Fibroblast of skin of scalp (primary cell): ENCODE measurements at places on chromosomes 16 and 17.
A peak's percentile ranks its signal among the peaks of the same experiment; 100 is the strongest.

DNA sequence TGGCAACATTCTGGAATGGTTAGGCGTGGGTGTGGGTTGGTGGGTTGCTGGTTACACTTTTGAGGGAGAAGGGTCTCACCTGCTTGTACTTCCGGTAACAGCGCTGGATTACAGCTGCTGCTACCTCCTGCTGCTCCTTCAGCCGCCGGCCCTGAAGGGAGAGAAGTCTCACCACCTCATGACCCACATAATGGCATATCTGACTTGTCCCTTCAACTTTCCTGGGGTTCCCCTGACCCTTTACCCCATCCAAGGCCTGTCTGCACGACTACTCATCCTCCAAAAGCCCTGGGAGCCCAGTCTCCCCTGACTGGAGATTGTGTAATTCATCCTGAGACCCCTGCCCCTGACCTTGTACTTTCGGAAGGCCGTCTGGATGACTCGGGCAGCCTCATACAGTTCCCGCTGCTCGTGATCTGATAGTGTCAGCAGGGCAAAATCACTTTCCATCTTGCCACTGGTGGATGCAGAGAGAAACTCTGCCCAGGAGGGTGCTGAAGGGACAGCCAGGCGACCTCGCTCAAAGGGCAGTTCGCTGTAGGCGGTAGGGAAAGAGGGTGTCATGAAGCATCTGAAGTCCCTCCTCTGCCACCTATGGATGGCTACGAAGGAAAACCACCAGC, 2.0 kb upstream of the SPAG7 start:
- peak; percentile 27 for DNase-seq

DNA sequence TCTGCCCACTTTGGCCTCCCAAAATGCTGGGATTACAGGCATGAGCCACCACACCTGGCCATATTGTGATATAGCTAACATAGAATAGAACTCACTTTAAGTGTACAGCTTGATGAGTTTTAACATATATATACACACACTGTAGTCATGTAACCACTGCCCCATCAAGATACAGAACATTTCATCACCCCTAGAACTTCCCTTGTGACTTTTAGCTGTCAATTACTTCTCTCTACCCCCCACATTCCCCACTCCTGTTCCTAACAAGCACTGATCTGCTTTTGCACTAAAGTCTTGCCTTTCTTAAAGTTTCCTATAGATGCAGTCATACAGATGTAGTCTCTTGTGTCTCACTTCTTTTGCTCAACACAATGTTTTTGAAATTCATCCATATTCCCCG, 93.1 kb downstream of the PITPNC1 start:
- DNase-seq = no peak

DNA sequence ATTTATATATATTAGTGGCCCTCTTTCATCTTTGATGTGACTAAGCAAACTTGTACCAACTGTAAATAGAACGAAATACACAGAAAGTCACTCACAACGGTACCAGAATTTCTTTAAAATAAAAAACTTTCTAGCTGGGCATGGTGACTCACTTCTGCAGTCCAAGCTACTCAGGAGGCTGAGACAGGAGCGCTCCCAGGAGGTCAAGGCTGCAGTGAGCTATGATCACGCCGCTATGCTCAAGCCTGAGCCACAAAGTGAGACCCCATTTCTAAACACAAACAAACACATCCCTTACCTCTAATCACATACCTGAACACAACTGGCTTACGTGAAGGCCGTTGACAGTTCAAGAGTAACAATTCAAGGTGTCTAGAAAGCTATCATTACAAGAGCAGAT, 29.7 kb downstream of the STAT5B start:
- DNase-seq = no peak

DNA sequence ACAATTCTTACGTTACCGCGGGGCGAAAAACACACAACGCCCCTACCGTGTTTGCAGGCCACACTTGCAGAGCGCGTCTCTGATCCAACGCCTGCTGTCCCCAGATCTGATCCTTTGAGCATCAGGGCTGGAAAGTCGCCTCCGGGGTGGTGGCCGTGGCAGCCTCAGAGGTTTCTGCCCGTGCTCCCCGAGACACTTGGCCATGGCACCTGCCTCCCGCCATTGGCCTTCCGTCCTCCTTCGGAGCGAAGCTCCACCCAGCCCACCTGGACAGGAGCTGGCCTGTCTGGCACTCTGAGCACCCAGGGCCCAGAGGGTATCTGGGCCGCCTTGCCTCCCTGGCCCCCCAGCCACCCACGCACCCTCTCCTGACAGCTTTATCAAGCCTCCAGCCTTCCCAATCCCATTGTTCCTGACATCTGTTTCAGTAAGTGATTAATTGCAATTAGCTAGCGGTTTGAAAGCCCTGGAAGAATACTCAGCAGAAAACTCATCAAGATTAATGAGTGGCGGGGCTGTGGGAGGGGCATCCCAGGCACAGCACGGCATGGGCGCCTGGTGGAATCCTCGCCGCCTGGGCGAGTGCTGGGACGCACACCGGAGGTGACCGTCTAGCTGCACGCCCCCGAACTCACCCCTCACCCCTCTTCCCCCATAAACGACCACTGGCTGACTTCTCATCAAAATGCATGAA, 181.5 kb upstream of the GSE1 start:
- DNase-seq = no peak

GRCh38 chr17:42365136-42365535, 23.1 kb downstream of the STAT3 start:
- peak; percentile 85 for DNase-seq

- DNase-seq = no peak
These were observed 22.3 kb downstream of the BAIAP2 start for GRCh38 chr17:81057079-81057730.

GRCh38 chr16:56424404-56424764, 961 bp downstream of the AMFR start:
- no peak for DNase-seq

- peak; percentile 91 for DNase-seq
These were observed 939 bp upstream of the CCL2 start for GRCh38 chr17:34254146-34254545.

DNA sequence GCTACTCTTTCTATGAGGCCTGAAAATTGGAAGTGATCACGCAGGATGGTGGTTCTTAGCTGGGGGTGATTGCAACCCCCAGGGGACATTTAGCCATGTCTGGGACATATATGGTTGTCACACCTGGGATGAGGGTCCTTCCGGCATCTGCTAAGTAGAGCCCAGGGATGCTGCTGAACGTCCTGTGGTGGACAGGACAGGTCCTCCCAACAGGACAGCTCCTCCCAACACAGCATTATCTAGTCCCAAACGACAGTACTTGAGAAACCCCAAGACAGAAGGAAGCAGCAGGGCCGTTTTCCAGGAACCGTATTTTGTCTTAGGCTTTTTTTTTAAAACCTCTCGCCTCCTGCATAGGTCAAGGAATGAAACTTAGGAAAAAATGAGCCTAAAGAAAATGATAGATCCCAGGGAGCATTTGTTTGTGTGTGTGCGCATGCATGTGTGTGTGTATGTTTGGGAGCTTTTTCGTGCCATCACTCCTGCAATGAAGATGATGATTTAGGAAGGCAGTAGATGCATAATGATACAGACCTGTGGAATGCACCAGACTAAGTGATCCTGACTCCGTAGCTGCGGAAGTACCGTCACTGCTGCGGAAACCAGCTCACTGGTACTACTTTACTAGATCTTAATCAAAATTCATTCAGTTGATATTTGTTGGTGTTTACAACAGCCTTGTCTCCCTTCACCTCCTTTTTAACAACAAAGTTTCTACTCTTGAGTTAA, 118.2 kb downstream of the SNX29 start:
- DNase-seq = no peak

DNA sequence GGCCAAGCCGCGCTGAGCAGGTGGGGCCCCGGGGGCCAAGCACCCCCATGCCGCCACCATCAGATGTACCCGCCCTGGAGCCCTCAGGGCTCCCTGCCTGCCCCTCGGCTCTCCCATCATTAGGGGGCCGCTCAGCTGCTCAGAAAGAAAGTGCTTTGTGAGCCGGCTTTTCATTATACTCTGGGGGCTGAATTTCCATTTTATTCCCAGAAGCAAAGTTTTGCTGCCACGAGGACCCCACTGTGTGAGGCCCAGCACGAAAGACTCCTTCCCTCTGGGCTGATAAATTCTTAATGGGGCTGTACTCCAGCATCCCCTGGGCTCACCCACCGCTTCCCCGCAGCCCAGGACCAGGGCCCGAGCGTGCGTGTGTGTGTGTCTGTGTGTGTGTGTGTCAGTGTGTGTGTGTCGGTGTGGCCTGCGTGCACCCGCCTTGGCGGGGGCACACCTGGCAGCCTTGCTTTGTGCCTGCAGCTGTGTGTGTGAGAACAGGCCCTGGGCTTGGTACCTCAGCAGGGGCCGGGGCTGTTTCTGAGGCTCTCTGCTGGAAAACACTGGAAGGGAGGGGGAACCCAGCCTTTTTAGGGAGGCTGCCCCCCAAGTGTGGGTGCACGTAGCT, 103.0 kb upstream of the GSE1 start:
- no peak for DNase-seq
